ENCODE measurements at places on chromosomes 5 and 9.

GRCh38 chr5:139141446-139142204, 56.5 kb downstream of the SIL1 start:
- no peak for DNase-seq

- DNase-seq: no peak
These were observed 672.5 kb upstream of the RORB start for GRCh38 chr9:73824671-73825070.

GRCh38 chr5:8060953-8061429, 192.0 kb downstream of the MTRR start:
- DNase-seq: no peak

DNA sequence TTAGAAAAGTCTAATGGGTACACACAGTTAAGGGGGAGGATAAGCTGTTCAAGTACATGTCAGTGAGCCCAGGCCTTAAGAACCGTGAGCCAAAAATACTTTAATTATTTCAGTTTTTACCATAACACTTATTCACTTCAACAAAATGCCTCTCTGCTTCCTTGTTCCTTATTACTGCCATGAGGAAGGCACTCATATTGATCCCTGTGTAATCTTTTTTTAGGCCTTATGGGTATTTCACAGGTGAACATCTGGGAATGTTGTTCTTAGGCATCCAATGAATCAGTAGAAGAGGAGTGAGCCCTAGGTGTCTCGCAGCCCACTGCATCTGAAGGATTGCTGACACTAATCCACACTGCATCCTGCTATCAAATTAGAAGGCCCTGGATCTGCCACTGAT, 13.5 kb upstream of the DMAC1 start:
- DNase-seq: no peak

GRCh38 chr5:62199792-62200716, 106.0 kb upstream of the KIF2A start:
- no peak for DNase-seq

- DNase-seq: no peak
These were observed 3.3 kb downstream of the PRELID1 start for GRCh38 chr5:177306674-177307543.

DNA sequence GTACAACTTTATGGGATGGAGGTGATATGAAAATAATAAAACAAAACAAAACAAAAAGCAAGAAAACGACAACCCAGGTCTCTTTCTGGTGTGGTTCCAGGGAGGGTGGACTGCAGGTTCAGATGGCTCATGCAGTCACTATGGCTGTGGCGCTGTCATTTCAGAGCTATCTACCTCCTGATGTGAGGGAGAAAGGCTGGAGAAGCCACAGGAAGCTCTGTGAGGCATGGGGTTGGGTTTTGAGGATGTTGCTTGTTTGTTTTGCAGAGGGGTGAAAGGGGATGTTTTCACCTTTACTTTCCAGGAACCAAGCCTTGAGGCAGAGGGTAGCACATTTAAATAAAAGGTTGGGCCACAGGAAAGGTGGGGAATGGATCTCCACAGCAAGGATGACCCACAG, 18.7 kb downstream of the NIPAL4 start:
- DNase-seq: no peak

DNA sequence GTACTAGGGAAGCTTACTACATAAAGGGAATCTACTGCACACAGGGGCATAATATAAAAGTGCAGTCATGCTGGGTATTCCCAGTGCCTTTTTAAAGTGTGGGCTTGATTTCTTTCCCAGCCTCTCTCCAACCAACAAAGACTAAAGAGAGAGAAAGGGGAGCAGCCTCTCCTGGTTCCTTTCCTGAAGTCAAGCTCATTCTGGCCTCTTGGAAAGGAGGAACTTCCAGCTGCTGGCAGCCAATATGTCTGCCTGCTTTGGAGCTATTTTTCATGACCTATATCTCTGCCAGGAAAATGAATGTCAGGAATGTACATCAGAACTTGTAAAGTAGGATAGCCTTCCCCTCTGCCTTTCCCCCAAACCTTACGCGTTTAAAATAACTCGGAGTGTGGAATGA, 57.1 kb downstream of the RAB3C start:
- no peak for DNase-seq

DNA sequence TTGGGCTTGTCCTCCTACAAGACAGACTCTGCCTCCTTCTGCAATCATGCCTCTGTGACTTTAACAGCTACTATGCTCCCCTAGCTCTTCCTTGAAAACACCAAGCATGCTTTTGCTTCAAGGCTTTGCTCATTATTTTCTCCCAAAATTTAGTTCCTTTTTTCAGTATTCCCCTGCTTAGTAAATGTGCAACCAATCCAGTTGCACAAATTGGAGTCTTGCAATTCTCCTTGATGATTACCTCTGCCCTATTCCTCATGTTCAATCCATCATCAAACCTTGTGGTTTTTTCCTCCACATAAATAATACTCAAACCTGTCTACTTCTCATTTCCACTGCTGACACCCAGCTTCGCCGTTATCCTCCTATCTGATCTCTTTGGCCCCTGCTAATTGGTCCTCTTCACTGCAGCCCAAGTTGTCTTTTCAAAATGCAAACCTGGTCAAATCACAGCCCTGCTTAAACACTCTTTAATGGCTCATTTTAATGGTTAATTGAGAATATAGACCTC, 296.3 kb downstream of the CWC27 start:
- DNase-seq: no peak

- no peak for DNase-seq
These were observed 20.0 kb downstream of the OR2V1 start for GRCh38 chr5:181111010-181111409.

- no peak for DNase-seq
These were observed 50.2 kb upstream of the BARX1 start for GRCh38 chr9:94005272-94005901.

- no peak for DNase-seq
These were observed 11.8 kb downstream of the TMEM161B start for GRCh38 chr5:88256872-88257271.

- DNase-seq: no peak
These were observed 14.3 kb downstream of the YTHDC2 start for GRCh38 chr5:113527746-113528145.

- peak; percentile 62 for DNase-seq
These were observed 54.7 kb downstream of the COL23A1 start for GRCh38 chr5:178535299-178536175.

- no peak for DNase-seq
These were observed 356.5 kb downstream of the PRELID2 start for GRCh38 chr5:145478651-145479050.

GRCh38 chr5:175579742-175580432, 78.0 kb upstream of the HRH2 start:
- DNase-seq: no peak

DNA sequence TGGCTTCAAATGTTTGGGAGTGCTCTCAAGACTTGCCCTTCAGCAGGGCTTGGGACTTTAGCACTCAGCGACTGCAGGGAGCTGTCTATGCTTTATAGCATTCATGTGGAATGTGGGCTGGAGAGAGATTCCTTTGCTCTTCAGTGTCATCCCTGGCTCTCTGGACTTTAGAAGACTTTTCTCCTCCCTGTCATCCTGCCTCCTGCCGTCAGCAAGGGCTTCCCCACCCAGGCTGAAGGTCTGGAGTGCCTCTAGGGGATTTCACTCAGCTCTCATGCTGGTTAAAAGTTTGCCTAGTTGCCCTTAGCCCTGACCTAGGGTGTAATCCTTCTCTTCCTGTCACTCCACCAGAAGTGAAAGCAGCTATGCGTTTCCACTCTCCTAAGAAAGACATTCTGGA, 210.9 kb downstream of the FRMD3 start:
- no peak for DNase-seq

DNA sequence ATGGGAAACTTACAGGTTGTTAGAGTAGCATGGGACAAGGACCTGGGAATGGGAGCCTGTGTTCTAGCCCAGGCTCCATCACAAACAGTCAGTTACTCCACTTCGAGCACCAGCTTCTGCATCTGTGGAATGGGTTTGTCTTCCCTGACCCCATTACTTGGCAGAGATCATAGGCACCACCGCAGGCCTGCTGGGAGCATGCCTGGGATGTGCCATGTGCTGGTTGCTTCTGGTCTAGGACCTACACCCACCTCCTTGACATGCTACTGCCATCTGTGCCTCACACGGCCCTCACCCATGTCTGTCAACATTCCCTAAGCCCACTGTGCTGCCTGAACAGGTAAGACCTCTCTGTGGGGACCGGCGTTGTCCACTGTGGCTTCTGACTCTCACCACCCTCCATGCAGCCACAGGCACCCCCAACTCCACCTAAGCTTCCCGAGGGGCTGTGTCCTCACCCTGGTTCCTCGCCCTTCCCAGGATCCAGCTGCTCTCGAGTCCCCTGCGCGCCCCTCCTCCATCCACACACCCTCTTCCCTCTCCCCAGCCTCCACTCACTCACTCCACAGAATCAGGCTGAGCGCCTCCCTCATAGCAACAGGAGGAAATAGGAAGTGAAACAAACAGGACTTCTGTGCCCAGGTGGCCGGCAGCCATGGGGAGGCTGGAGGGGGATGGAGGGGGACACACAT, 85.9 kb upstream of the FAM120A start:
- no peak for DNase-seq

- DNase-seq: no peak
These were observed 148.0 kb downstream of the RORB start for GRCh38 chr9:74645007-74645639.

GRCh38 chr5:164680812-164681520, 1175.5 kb downstream of the MAT2B start:
- DNase-seq: no peak

- no peak for DNase-seq
These were observed 103.5 kb upstream of the APC start for GRCh38 chr5:112634166-112634565.

GRCh38 chr9:78133751-78134150, 102.1 kb upstream of the CEP78 start:
- no peak for DNase-seq
